ENCODE measurements at places on chromosomes 5 and 9.
A peak's percentile ranks its signal among the peaks of the same experiment; 100 is the strongest.

DNA sequence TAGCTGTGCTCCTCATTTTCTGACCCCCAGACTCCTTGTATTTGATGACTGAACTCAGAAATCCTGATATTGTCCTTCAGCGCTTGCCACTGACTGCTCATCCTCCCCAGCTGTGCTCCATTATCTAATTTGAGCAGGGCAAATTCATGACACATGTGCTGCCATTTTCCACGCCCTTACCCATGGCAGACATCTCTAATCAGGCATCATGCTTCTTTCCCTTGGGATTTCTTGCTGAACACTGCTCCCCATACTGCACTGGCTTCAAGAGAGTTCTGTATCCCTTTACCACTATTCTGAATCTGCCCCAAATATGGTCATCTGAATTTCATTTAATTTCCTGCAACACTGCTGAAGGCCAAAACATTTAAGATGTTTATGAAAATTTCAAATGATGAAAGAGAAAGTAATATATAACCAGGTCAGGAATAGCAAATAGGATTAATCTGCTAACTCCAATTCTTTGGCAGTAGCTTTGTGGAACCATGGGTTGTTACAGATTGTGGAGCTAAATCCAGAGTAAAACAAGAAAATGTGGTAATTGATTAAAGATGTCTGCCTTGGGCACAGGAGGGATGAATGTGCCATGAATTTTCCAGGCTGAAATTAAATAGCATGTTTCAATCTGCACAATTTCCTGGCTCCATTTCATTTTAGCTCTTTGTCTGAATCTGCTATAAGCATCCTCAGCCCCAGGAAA is 93.6 kb downstream of the CYFIP2 start:
- no peak for DNase-seq

DNA sequence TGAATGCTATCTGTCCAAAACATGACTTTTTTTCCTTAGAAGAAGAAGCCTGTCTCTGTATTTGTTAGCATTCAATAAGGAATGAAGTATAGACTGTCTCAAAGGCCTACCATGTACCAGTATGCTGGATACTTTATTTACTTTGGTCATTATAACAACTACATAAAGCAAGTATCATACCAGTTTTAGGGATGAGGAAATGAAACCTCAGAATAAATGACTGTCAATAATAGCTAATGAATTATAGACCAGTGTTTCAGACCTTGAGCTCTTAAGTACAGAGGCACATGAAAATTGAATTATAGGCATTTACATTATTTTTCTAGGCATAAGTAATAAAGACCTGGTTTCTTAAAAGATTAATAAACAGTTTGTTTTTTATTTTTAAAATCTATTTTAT is 166.4 kb upstream of the TLX3 start:
- no peak for DNase-seq

DNA sequence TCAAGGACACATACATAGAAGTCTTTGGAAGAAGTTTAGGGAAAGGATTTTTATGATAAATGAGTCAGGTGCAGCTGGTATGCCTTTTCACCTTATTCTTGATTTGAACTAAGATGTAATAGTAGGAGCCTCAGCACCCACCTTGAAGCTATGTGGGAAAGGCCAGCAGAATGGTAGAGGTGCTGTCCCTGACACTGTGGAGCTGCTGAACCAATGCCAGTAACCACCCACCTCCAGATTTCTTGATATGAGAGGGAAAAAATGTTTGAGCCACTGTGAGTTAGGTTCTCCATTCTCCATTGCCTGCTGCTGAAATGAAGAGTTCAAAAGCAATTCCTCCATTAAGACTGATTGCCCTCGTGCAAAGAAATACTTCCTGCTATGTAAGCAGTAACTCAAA is 12.2 kb upstream of the HMGCR start:
- DNase-seq, result no peak

DNA sequence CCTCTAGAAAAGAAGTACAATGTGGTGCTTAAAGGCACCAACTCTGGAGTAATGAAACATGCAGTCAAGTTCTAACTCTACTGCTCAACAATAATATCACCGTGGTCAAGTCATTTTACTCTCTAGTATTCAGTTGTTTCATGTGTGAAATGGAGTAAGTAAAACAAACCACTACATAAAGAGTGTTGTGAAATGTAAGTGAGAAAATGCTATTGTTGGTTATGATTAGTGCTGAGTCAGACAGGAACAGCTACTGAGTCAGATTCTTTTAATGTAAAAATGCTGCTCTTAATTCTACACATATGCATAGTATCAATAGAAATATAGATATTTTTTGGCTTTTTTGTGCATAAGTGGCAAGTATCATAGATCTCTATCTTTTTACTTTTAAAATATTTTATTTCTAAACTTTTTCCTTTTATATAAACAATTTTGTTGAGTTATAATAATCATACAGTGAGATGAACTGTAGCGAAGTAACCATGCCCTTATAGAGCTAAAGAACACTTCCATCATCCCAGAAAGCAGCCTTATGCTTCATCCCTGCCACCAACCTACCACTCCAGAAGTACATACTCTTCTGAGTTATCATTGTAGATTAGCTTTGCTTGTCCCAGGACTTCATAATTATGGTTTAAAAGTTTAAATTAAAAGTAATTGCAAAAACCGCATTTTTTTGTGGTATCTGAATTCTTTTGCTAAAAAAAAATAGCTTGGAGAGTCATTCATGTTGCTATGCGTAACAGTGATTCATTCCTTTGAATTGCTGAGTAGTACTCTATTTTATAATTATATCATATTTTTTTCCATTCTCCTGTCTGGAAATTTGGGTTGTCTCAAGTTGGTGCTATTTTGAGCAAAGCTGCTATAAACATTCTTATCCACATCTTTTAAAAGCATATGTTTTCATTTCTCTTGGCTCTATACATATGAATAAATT is 548.2 kb upstream of the CLINT1 start:
- no peak for DNase-seq

DNA sequence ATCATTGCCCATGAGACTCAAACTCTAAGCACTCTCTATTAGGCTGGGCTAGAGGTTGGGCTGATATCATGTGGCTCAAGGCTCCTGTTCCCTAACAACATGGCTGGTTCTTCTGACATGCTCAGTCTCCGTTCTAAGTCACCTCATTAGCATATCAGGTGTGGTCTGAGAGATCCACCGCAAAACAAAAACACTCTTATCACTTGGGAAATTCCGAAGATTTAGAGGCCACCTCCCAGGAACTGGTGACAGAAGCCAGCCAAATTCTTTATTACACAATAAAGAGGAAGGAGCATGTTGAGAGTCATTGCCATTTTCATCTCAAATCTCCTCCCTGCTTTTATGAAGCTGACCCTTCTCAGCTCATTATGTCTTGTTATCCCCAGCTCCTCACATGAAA is 107.6 kb downstream of the MSX2 start:
- DNase-seq, result no peak

DNA sequence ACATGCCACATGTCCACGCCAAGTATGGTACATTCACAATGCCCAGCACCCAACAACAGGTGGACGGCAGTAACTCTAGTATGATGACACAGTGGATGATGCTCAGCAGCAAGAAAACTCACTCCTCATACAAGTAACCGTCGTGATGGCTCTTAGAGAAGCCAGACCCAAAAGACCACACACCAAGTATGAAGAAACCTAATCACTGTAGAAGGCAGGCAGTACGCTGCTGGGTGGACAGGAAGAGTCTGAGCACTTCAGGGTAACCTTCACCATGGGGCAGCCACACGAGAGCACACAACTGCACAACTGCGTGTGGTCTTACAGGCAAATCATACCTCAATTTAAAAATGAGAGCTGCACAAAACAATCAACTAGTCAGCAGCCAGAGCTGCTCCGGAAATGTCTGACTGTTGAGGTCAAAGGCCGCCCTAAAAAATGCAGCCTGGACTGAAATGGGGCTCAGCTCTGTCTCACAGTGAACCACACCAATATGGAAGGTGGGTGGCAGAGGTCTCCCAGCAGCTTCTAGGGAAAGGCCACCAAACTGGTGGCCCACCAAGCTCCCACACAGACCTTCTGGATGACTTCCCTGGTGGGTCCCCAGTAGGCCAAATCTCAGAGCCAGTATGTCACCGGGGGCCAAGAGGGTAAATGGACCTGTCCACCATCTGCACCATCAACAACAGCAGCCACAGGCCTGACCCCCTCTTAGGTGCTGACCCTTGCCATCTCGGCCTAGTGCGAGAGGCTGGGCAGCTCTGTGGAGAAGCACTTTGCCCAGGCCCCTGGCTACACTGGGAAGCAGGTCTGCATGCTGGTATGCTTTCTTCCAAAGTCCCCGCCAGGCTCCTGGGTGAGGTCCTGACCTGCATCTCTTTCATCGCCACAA is 17.8 kb downstream of the BICD2 start:
- DNase-seq, result no peak

DNA sequence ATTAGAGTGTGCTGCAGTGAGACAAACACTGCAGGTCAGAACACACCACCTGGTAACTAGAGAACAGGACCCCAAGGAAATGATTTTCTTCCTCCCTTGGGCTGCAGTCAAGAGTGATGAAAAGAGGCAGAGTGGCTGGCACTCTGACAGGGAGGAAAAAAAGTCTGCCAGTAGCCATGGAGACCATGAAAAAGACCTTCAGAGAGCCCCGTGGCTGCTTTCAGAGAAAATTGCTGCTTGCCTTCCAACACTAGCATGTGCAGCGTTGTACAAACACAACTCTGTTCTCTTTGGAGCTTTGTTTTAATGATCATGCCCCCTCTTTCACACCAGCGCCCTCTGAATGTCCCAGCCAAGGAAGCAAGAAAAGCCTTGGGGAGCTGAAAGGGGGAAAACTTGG is 68.8 kb downstream of the ANKRD55 start:
- peak; percentile 34 for DNase-seq

- no peak for DNase-seq
These were observed 238.0 kb downstream of the ENC1 start for GRCh38 chr5:74402553-74402952.

GRCh38 chr9:17003576-17004240 is 131.1 kb upstream of the CNTLN start:
- no peak for DNase-seq

DNA sequence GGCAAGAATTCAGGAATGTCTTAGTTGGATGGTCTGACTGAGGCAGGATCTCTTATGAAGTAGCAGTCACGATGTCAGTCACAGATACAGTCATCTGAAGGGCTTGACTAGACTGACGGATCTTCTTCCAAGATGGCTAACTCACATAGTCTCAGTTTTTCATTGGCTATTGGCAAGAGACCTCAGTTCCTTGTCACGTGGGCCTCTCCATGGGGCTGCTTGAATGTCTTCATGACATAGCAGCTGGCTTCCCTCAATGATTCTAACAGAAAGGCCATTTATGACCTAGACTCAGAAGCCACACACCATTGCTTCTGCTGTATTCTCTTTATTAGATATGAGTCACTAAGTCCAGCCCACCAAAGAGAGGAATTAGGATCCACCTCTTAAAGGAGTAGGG is 4.7 kb downstream of the APC start:
- DNase-seq, result no peak

GRCh38 chr9:121885345-121885901 is 207.7 kb downstream of the TTLL11 start:
- no peak for DNase-seq

DNA sequence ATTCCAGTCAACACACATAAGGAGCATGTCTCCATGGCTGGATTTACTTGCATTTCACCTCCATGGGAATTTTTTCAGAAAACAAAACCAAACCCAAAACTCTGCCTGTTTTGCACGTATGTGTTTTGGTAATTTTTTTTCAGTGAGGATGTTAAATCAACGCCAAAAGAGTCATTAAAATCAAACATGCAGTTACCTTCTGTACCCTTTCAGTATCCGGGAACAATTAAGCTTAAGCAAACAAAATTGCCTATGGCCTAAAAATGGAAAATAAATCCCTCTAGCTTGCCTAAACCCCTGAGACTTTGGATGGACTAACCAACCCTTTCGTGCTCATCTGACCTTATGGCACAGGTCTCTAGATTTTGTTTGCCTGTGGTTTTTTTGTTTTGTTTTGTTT is 209.2 kb upstream of the KLF4 start:
- DNase-seq, result no peak

DNA sequence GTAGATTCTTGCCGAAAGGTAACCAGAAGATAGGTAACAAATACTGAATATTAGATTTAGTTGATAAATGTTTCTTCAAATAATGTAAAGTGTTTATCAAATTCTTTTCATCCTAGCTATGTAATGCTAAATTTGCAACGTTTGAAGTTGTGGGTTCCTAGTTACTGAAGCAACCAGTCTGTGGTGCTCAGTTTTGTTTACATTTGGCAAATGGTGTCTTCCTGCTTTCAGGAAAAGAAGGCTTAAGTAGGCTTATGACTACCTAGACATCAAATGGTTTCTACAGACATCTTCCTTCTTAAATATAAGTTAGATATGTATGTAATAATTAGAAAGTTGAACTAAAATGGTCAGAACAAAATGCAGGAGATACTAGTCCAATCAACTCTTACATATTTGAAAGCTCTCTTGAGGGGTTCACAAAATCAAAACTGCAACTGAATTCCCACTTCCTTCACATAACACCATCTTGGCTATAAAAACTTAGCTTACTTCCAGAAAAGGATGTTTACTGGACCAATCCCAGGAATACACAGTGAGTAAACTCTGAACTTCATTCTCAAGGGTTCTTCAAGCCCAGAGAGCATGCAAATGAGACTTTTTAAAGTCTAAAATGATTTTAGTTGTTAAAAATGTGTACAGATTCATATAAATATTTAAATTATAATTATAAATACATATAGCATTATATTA is 125.7 kb upstream of the ITGA1 start:
- DNase-seq, result no peak

DNA sequence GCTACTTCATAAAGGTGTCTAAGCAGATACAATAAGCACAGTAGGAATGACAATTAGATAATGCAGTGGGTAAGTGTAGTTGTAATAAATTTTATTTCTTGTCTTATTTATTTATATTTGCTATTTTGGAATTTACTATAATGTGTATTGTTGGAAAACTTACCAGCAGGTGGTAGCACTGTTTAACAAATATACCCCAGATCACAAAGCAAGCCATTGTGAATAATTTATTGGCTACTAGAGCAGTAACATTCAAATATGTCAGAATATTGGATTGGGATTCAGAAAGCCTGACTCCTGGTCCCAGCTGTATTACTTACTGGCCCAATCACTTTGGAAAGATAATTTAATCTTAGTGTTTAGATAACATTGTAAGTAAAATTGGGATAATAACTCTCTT is 78.0 kb downstream of the ISOC1 start:
- DNase-seq, result peak; percentile 17

- peak; percentile 81 for DNase-seq
These were observed 72.9 kb downstream of the BAAT start for GRCh38 chr9:101311758-101312420.

GRCh38 chr5:31769530-31769929 is 130.6 kb downstream of the PDZD2 start:
- no peak for DNase-seq

- DNase-seq, result no peak
These were observed 317.6 kb downstream of the TLE4 start for GRCh38 chr9:79889369-79889768.

DNA sequence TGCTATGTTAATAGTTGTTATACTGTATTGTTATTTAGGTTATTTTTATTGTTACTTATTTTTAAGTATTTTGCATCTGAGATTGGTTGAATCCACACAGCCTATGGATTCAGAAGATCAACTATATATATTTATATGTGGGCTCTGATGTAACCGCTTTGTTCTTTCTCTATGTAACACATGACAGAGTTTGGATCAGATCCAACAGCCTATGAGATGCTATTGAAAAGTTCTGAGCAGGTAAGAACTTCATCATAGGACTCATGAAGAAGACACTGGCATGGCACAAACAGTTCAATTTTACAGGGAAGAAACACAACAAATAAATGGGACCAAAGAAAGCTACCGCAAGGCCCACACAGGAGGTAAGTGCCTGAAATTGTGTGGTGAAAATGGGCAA is 93.4 kb downstream of the GNAQ start:
- DNase-seq, result no peak

GRCh38 chr9:83544002-83544698 is 5.9 kb upstream of the FRMD3 start:
- DNase-seq, result no peak

Data from left kidney (tissue), 8 donors.